ENCODE measurements at places on chromosomes 12 and 14.

DNA sequence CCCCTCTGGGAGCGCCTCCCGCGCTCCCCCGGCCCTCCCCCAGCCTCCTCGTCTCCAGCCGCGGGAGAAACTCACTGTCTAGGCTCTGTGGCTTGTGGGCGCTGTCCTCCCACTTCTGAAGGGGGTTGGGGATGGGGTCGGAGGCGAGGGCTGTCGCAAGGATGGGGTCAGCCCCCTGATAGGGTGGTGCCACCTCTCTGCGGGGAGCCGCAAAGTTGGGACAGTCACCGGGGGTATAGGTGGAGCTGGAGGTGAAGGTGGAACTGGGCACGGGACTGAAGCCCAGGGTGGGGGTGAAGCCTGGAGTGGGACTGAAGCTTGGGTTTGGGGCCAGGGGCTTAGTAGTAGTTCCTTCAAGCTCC is 12.2 kb downstream of the TNFRSF1A start:
- DNase-seq = no peak

GRCh38 chr14:23104070-23104590 is 659 bp downstream of the CIROP start:
- no peak for DNase-seq

DNA sequence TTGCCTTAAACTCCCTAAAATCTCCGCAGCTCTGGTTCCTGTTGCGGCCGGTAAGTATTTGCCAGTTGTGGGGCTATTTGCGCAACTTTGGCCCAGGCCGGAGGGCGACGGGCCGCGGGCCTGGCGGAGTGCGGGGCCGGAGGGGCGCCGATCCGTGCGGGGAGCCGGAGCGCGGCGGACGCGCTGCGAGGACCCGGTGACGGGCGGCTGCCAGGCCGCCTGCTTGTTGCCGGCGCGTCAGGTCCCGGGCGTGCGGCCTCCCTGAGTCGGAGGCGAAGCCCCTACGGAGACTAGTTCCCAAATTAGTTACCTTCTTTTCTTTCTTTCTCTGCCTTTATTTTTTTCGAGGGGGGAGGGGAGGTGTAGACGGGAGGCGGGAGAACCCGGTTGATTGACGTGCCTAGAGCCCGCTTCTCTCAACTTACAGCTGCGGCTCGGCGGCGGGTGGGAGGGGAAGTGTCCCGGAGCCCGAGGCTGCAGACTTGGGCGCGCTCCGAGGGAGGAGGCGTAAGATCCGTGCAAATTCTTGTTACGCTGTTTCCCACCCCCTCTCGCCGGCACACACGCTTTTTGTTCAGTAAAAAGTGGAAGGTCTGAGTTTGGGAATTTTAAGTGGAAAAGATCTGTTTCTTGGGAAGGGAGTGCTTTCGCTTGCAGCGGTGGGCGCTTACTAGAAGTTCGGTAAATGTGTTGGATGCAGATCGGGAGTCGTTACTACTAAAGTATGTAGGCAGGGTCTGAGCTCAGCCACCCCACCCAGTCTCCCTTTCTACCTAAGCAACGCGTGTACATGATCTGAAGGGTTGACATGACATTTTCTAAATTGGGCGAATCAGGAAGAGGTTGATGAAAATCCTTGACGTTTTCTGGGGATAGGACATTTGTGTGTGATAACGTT is 576 bp downstream of the ZBTB1 start:
- peak; percentile 89 for DNase-seq

DNA sequence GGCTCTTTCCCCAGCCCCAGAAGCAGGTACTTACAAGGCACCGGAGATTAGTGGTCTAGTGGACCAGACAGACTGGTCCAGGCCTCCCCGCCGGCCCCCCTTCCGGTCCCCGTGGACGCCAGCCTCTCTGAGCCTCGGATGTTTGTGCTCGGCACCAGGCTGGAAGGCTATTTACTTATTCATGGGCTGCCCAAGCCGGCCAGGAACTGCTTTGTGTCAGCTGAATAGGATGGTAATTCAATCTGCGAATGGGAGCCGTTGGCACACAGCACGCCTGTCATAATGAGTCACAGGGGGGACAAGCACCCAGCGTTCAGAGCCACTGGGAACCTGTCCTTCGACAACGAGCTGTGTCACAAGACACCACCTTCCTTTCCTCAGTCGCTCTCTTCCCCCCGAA is 82.3 kb downstream of the RIMBP2 start:
- no peak for DNase-seq

GRCh38 chr12:21172079-21172478 is 41.1 kb downstream of the SLCO1B1 start:
- no peak for DNase-seq

DNA sequence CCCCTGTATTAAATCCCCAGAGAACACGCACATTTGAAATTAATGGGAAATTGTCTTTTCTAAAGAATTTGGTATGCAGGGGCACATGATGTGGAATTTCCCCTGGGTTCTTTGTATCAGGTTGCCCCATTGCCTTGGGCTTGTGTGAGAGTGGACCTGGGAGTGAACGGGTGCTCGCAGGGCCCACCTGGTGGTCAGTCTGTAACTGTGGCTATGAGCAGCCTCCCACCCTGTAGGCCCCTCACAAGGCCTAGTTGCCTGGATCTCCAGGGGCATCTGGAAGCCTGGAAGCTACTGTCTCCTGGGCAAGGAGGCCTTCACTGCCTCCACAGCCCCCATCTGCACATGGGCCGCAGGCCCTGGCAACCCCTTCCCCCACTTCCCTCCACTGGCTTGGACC is 96.7 kb downstream of the SLC25A47 start:
- DNase-seq = no peak

DNA sequence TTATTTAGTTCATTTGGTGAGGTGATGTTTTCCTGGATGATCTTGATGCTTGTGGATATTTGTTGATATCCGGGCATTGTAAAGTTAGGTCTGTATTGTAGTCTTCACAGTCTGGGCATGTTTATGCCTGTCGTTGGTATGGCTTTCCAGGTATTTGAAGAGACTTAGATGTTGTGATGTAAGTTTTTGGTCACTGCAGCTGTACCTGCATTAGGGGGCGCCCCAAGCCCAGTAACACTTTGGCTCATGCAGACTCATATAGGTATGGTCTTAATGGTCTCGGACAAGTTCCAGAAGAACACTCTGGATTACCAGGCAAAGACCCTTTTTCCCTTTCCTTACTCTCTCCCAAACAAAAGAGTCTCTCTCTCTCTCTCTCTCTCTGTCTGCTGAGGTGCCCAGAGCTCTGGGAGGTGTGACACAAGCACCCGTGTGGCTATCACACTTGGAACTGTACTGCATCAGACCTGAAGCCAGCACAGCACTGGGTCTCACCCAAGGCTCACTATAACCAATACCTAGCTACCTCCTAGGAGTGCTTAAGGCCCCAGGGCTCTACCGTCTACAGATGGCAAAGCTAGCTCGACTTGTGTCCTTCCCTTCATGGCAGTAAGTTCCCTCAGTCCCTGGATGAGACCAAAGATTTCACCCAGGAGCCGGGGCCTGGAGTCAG is 425.8 kb upstream of the ATXN7L3B start:
- peak; percentile 15 for DNase-seq

DNA sequence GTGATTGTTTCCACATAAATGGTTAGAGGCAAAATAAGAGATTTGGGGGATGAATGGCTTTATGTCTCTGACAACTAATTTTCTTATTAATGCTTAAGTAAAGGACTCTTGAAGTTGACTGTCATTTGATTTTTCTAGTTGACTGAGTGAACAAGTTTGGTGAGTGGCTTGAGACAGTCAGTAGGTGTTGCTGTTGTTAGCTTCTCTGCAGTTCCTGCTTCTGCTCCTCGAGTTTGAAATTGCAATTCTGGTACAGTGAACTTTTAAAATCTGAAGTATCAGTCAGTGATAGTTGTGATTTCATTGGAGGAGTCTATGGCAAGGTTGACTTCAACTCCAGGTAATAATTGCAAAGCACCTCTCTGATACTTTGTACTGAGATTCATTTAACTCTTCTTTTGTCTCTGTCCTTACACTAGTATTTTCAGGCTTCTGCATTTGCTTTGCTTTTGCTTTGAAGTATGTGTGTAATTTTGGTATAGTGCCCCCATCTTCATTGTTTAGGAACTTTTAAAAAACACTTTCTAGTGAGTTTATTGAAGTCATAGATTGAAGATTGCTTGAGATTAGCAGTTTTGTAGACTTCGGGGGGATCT is 415.5 kb downstream of the PCNX1 start:
- peak; percentile 53 for DNase-seq

- peak; percentile 81 for DNase-seq
Observed at GRCh38 chr14:92680781-92681650, 67.4 kb downstream of the LGMN start.

GRCh38 chr12:64894827-64895475 is 70.5 kb downstream of the TBC1D30 start:
- DNase-seq = peak; percentile 35

DNA sequence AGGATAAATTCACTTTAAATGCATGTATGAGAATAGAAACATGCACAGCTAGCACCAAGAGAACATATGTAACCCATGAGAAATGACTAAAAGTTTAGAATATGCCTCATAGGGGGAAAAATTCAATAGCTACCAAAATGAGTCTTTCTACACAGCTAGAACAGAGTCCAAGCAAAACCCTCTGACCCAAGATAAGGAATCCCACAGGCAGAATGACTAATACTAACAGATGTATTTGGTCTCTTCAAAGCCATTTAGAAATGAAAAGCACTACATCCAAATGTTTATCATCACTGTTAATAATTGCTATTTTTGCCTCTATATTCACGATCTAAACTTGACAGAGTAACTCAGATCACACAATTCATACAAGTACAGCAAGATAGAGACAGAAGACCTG is 44.0 kb downstream of the KICS2 start:
- no peak for DNase-seq

DNA sequence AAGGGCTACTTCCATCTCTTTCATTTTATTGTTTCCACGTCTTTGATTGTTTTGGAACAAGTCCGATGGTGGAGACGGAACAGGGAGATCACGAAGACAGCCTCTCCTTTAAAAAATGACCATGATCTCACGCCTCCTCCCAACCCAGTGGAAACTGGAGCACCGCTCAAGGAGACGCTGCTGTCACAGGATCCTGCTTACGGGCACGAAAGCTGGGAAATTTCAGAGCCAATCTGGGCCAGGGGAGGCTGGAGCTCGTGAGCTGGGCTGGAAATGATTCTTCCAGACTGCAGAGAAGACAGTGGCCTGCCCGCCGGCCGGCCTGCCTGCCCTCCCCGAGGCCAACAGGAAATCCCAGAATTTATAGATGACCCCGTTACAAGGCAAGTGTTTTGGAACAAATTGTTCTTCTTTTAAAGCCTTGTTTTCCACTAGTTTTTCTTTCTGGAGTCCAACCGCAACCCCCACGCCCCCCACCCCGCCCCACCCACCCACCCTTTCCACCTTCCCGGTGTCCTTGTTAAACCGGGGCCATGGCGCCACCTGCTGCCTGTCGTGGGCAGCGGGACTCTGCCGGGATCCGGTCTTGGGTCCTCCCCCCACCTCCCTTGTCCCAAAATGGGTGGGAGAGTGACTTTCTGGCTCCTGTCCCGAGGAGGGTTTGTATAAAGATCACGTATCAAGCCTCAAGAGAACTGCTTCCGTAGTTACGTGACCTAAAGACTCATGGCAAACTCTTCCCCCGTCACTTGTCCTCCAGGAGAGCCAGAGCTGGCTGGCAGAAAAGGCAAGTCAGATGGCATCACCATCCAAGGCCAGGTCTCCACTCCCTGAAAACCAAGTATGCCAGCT is 40.3 kb downstream of the MAP1LC3B2 start:
- DNase-seq = peak; percentile 76

- peak; percentile 63 for DNase-seq
Observed at GRCh38 chr14:56490379-56490778, 89.2 kb upstream of the TMEM260 start.

DNA sequence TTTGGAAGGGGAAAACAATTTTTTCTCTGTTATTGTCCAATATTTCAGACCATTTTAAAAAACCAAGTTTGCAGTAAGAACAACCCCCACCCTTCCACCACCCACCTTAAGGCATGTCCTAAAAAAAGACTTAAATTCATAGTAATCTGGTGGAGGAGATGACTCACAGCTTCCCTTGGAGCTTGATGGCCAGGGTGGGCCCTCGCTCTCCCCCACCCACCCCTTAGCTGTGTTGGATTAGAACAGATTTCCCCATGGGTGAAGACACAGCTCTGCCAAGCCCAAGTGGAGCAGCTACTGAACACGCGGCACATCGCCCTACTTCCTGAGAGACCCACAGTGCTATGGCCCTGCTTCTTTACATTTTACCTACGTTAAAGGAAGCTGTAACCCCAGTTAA is 140.3 kb downstream of the GCH1 start:
- DNase-seq = peak; percentile 44

DNA sequence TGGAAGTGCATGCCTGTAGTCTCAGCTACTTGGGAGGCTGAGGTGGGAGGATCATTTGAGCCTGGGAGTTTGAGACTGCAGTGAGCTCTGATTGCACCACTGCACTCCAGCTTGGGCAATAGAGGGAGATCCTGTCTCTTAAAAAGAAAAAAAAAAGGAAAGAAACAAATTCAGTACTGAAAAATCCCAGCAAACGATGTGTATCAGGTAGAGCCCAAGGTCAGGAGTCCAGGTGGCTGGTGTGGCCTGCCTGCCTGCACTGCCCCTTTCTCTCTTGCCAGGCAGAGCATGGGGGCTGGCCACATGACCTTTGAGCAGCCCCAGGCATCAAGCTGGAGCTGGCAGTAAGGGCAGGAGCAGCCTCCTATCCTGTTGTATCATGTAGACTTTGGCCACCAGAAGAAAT is 31.8 kb downstream of the ELK3 start:
- DNase-seq = no peak

DNA sequence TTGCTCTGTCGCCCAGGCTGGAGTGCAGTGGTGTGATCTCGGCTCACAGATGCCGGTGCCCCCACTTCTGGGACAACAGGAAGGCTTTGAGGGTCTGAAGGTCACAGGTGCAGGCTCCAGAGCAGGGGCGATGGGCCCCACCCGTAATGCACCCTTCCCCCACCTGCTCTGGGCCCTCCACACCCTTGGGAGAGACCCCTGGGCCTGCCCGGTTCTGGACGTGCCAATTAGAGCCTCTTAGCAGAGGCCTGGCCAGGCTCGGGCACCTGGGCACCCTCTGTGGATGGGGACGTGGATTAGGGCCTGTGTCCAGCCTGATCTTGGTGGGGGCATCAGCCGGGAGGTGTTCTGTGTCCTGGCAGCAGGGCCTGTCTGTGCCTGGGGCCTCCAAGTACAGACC is 62.2 kb downstream of the KIF26A start:
- no peak for DNase-seq

- DNase-seq = no peak
Observed at GRCh38 chr12:118098911-118099671, 4.7 kb downstream of the VSIG10 start.

DNA sequence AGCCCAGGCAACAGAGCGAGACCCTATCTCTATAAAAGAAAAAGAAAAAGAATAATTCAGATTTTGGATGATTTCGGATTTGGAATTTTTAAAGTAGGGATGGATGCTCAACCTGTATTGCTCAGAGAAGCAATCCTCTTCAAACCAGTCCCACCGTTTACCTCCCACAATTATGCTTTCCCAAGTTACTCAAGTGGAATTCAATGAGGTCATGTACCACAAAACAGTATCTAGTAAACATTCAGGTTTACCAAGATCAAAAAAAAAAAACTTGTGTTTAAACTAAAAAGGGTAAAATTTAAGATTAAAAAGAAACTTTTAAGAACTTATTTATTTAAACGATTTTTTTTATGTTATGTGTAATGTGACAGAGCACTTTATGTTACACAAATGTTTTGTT is 2.5 kb downstream of the KDM5A start:
- no peak for DNase-seq

GRCh38 chr14:76891391-76891790 is 65.2 kb downstream of the LRRC74A start:
- peak; percentile 70 for DNase-seq
